Calu3 (cell line): ENCODE measurements at places on chromosomes 7 and 10. TPM values are rescaled to one million over a fixed set of nuclear protein-coding genes. Genes with fewer than 3 reads are reported as not detected.
A peak's percentile ranks its signal among the peaks of the same experiment; 100 is the strongest.

Gene FFAR4
- total RNA-seq: 0.61 and 0.97 TPM in 2 replicates

Gene TFR2
- total RNA-seq: 0.90 and 1.5 TPM in 2 replicates

Gene HOGA1
- total RNA-seq: 7.8 and 7.9 TPM in 2 replicates

Gene CRTAC1
- not detected in 2 replicates for total RNA-seq

Gene FXYD4
- total RNA-seq: not detected in 2 replicates

Gene SHH
- 0.66 and 1.1 TPM in 2 replicates for total RNA-seq

Gene AGR2
- total RNA-seq: 378 and 444 TPM in 2 replicates

Gene PPP1R17
- total RNA-seq: not detected in 2 replicates

Gene SUMF2
- total RNA-seq: 226 and 255 TPM in 2 replicates

Gene H2BK1
- not detected in 2 replicates for total RNA-seq

Gene GRM3
- total RNA-seq: not detected in 2 replicates

Gene ACBD5
- total RNA-seq: 34.1 and 38.6 TPM in 2 replicates

Gene ARMC3
- total RNA-seq: 0.97 and 1.9 TPM in 2 replicates

Gene CNNM1
- 5.8 and 6.3 TPM in 2 replicates for total RNA-seq

Gene FAM24B
- total RNA-seq: 5.1 and 6.3 TPM in 2 replicates

- DNase-seq: no peak
Observed at GRCh38 chr10:93081834-93082233, 8.1 kb downstream of the CYP26A1 start.

- no peak for DNase-seq
Observed at GRCh38 chr7:70042533-70042932, 444.3 kb downstream of the AUTS2 start.

GRCh38 chr7:142356166-142356565 is 98.3 kb upstream of the PRSS58 start:
- DNase-seq: no peak

DNA sequence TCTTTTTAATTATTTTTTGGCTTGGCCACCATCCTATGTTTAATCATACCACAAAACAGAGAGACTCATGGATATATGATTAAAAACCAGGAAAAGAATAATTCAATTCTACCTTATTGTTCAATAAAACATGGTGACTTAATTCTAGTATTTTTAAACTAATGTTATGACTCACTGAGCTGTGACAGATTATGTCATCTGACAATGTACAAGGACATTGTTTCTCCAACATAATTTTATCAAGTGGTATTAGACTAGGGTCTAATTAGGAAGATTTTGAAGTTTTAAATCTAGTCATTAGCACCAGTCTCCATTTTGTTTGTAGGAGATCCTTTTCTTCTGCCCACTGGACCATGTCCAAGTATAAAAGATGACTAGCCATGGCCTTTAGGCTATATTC is 199.3 kb upstream of the MDFIC start:
- no peak for DNase-seq

DNA sequence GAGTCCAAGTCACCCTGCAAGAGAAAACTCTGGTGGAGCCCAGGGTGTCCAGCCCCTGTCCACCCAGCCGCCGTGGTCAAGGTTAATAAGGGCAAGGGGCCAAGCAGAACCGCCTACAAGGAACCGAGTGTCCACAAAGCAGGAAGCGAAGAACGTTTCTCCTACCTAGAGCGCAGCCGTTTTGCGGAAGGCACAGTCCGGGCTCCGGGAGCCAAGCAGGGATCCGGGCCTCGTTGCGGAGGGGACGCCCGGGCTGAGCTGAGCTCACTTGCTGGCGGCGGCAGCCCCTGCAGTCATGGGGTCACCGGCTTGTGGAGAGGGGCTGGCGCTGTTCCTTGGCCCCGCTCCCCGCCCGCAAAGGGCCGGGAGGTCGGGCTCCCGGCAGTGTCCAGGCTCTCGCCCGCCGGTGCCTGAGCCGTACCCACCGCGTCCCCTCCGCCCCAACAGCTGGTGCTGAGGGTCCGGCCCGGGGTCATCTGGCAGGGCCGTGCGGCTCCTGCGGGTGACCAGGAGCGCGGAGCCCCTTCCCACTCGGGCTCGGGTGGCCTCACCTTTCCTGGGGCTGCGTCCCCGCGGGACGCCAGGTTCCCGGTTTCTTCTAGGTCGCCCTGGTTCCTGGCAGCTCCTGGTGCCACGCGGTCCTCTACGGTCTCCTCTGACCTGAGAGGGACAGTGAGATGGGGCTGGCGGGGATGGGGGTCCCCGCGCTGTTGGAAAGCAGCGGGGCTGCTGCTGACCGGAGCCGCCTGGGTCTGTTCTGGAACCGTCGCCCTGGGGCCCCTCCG is 14.0 kb upstream of the ZNF273 start:
- no peak for DNase-seq

- peak; percentile 90 for DNase-seq
Observed at GRCh38 chr10:72292223-72292691, 18.5 kb downstream of the DDIT4 start.

DNA sequence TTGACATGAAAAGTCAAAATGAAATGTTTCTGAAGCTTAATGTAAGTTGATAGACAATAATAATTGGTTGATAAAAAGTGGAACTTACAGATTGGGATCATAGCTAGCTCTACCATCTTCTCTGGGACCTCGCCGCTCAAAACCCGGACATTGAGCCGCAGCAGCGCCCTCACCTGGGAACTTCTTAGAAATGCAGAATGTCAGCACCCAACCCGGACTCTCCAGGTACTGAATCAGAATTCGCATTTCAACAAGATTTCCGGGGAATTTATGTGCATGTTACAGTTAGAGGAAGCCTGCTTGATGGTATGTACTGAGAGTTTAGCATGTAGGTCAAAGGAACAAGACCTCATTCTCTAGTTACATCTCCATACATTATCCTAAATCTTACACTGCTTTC is 36.7 kb upstream of the ABLIM1 start:
- DNase-seq: peak; percentile 58

DNA sequence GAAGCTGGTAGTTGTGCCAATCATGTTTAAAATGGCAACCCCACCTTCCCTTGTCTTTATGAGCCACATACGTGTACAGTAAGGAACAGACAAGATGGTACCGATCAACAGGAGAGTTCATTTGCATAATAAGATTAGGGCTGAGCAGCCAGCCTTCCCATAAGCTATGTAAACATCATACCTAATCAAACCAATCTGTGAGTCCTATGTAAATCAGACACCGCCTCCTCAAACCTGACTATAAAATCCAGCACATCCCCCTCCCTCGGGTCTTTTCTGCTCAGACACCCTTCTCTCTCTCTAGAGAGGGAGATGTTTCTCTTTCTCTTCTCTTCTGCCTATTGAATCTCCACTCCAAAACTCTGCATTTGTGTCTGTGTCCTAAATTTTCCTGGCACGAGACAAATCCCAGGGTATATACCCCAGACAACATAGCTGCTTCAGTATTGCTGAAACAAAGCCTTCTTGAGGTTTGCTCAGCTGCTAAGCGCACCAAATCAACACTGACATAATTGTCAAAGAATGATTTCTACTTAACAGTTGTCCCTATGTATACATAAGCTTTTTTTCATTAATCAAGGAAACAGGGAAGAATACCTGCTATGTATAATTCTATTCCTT is 279.2 kb downstream of the THSD7A start:
- DNase-seq: no peak

DNA sequence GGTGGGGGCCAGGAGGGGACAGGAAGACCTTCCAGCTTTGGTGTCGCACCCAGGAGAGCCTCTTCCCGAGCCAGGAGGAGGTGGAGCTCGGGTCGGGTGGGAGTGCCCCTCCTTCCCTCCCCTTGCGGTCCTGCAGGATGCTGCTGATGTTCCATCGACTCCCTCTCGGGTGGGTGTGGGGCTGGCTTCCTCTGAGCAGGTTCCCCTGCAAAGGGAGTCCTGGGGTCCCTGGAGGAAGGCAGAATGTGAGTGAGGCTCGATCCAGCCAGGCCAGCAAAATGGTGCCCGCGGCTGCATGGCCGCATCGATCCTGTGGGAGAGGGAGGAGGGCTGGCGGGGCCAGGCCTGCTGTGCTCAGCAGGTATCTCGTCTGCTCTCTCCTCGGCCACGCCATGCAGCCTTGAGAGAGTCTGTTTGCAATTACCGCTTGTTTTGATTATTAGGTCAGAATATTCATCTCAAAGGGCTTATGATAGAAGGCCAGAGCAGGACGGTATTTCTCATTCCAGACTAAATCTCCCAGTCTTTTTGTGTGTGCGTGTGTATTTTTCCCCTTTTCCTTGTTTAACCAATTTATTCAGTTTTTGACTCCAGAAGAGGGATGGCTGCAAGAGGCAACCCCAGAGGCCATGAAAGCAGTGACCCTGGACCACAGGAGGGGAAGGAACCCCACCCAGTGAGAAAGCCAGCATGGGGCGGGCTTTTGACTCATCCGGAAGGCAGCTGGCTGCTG is 137.3 kb upstream of the ZMIZ1 start:
- DNase-seq: no peak

DNA sequence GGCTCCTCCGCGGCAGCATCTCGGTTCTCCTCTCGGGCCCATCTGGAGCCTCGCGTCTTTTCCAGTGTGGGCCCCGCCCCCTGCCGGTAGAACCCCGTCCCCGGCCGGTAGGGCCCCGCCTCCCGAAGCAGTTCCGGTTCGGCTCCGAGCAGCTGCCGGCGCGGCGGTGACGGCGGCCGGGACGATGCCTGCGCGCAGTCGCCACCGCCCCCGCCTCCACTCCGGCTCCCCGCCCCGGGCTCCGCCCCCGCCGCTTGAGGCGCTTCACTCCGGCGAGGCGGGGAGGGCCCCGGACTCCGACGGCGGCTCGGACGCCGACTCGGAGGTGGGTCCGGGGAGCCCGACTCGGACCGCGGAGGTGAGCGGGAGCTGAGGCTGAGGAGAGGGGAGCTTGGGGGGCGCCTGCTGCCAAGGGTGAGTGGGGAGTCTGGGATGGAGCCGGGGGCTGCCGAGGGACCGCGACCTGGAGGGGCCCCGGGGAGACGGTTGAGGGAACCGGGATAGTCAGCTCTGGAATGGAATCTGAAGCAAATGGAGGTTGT is at the start of gene SAMD8:
TSS of gene SAMD8 (plus strand) at position 292 of the 542 bp plus-strand sequence. CDS start 38,873 bp downstream, outside the sequence.
- peak; percentile 99 for DNase-seq

- no peak for DNase-seq
Observed at GRCh38 chr7:601036-601594, 81.5 kb upstream of the PDGFA start.

DNA sequence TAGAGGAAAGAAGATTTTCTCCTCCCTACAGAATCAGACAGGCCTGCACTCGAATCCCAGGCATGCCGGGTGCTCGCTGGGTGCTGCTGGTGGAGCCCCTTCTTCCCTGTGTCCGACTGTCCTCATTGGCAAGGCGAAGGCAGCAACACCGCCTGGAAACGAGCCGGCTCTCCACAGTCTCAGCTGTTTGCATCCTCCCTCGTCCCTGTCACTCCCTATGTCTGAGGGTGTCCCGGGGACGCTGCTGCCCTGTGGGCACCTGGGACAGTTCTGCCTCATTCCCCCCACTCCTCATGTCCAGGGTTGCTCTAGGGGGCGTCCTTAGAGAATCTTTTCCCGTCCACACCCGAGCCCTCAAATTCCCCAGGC is 31.6 kb upstream of the TMEM72 start:
- no peak for DNase-seq

GRCh38 chr7:74053589-74054186 is 25.7 kb downstream of the ELN start:
- no peak for DNase-seq

- no peak for DNase-seq
Observed at GRCh38 chr7:39592586-39592985, 26.4 kb downstream of the YAE1 start.

DNA sequence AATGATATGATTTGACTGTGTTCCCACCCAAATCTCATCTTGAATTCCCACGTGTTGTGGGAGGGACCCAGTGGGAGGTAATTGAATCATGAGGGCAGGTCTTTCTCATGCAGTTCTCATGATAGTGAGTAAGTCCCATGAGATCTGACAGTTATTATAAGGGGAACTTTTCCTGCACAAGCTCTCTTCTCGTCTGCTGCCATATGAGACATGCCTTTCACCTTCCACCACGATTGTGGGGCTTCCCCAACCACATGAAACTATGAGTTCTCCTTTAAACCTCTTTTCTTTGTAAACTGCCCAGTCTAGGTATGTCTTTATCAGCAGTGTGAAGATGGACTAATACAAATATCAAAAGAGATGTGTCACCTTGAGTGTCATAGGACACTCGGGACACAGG is 502.7 kb upstream of the PODXL start:
- no peak for DNase-seq

- no peak for DNase-seq
Observed at GRCh38 chr10:61486251-61486650, 33.1 kb upstream of the TMEM26 start.

- DNase-seq: no peak
Observed at GRCh38 chr10:45063591-45064231, 63.0 kb downstream of the ZNF22 start.

GRCh38 chr10:33441561-33441960 is 107.1 kb upstream of the NRP1 start:
- DNase-seq: no peak

DNA sequence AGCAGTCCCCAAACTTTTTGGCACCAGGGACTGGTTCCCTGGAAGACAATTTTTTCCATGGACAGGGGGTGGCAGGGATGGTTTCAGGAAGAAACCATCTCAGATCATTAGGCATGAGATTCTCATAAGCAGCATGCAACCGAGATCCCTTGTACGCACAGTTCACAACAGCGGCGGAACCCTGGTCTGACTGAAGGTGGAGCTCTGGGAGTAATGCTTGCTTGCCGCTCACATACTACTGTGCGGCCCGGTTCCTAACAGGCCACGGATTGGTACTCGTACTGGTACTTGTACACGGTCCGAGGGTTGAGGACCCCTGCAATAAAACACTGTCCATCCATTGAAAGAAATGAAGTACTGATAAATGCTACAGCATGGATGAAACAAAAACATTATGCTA is 32.8 kb downstream of the MKRN1 start:
- DNase-seq: no peak

DNA sequence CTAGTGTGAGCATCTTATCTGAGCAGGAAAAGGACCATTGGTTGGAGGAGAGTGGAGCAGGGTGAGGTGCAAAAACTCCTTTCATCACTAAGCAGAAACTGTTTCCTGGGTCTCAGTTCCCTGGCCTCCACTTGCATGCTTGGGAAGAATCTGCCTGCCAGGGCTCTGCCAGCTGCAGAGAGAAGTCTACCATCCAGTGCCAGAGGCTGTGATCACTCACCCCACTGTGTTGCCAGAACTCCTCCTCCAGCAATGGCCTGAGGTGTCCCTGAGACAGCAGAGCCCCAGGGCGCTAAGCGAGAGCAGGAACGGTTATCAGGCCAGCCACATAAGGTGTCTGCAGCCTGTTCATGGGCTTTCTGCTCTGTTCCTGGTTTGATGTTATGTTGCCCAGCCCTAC is 991.4 kb downstream of the CCSER2 start:
- DNase-seq: no peak
